DND-41 (cell line): ENCODE measurements at places on chromosomes 3 and 15.
A peak's percentile ranks its signal among the peaks of the same experiment; 100 is the strongest.

- DNase-seq, result no peak
Observed at GRCh38 chr3:159828542-159828943, 160.1 kb upstream of the IL12A start.

DNA sequence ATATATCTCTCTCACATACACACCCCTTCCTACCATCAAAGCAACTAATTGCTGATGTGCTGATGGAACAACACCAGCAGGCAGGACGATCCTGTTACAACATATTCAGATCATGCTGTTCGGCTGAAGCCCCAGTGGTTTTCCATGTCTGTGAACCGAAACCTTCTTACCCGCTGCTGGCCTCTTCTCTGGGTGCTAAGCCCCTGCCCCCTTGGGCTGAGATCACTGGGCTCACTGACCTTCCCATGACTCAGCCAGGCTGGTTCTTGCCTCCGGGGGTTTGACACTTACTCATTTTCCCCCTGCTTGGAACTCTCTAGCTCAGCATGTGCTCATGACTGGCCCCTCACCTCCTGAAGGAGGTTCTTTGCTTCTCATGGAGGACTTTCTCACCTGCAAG lies 122.0 kb upstream of the RGMA start:
- no peak for DNase-seq

DNA sequence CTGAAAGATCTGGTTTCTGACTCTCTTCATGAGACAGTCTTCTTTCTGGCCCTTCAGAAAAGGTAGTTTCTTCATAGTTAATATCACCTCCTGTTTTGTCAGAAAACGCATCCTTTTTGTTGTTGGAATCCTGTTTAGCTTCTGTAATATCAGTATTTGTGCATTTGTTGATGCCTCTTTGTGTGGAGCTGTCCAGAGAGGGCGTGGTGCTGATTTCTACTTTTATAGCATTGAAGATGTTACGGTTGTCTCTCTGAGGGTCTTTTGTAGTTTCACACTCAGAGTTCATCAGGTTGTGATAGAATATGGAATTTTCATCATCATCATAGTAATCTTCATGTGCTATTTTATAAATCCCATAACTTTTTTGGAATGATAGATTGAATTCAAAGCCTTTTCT lies 8.9 kb downstream of the GPR149 start:
- peak; percentile 45 for DNase-seq

- DNase-seq, result no peak
Observed at GRCh38 chr3:36698314-36698713, 66.0 kb downstream of the DCLK3 start.

- DNase-seq, result peak; percentile 85
Observed at GRCh38 chr3:45592830-45593707, 1.5 kb upstream of the LIMD1 start.

DNA sequence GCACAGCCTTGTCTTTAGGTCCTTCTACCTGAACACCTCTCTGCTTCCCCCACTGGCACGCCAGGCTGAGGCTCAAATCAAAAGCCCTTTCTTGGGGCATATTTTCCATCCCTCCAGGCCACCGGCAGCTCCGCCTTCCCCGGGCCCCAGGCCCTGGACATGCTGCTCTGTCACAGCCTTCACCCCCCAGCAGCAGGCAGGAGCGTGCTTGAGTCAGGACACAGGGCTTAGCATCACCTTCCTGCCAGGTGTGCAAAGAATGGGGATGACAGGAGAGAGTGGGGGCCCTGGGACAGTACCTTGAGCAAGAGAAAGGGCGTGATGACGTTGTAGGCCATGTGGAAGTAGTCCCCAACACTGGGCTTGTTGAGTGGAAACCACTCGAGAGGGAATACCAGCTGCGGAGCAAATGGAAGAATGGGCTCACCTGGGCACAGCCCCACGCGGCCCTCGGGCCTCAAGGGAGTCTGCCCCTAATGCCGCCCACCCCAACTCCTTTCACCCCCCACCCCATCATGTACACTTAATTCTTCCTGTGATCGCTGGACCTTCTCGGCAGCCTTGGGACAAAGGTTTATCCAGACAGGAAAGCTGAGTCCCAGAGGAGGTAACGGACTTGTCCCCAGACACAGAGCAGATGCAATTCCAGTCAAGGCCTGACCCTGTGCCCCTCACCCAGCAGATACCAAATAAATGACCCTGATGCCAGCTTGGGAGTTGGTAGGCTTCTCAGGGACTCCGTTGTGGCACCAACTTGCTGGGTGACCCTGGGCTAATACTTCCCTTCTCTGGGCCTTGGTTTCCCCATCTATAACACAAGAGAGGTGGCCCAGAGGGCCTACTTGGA lies 9.1 kb upstream of the CALML4 start:
- no peak for DNase-seq

- peak; percentile 14 for DNase-seq
Observed at GRCh38 chr3:194671511-194671899, 486 bp downstream of the LSG1 start.

GRCh38 chr3:64244011-64244942 lies 19.0 kb upstream of the PRICKLE2 start:
- no peak for DNase-seq

- no peak for DNase-seq
Observed at GRCh38 chr3:195226445-195226844, 44.5 kb downstream of the XXYLT1 start.

DNA sequence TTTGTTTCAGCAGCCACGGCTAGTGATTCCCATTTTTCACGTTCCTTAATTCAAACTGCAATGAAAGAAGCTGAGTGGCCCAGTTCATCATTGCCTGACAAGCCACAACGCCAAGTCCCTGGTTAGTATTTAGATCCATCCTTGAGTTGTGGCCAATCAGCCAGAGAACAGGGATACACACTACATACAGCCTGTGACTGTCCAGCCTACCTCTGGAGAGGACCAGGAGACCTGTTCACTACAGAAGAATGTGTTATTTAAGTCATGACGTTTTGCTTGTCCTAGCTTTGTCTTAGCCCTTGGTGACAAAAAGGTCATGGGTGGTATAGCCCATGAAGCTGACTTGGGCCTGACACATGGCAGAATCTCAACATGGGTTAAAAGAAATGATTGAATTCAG lies 2.7 kb upstream of the TPM1 start:
- DNase-seq, result no peak

DNA sequence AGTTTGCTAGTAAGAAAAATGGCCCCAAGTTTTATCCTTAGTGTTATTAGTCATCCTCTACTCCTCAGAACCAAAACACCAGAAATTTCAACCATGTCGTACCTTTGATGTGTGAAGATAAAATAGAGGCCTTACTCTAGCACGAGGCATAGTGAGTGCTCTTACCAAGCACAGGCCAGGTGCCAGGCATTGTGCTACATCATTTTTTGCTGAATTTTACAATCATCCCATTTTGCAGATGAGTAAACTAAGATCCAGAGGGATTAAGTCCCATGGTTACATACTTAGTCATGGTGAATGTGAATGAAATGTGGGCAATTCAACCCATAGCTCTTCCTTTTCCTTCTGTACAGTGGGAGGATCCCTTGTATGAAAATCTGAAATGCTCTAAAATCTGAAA lies 15.2 kb downstream of the LMCD1 start:
- DNase-seq, result no peak

GRCh38 chr3:138314751-138315150 lies 14.9 kb downstream of the NME9 start:
- no peak for DNase-seq

- DNase-seq, result no peak
Observed at GRCh38 chr3:144106970-144107369, 135.3 kb downstream of the DIPK2A start.

DNA sequence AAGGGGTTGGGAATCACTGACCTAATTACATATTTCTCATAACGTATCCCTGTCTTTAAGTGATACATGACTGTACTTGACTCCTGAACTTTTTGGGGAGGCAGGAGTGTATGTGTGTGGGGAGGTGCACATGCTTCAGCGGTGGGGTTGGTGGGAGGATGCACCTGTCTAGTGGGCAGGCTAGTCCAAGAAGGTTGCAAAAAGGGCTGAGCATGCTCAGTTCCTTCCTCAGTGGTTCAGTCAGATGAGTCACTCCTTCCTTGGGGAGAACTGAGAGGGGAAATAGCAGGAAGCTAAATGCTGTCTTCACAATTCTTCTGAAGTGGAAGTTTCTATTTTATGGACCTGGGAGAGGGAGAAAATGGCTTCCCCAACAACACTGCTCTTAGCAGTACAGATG lies 24.6 kb upstream of the AP4E1 start:
- DNase-seq, result peak; percentile 71

- no peak for DNase-seq
Observed at GRCh38 chr3:10764259-10765051, 51.6 kb upstream of the SLC6A11 start.

DNA sequence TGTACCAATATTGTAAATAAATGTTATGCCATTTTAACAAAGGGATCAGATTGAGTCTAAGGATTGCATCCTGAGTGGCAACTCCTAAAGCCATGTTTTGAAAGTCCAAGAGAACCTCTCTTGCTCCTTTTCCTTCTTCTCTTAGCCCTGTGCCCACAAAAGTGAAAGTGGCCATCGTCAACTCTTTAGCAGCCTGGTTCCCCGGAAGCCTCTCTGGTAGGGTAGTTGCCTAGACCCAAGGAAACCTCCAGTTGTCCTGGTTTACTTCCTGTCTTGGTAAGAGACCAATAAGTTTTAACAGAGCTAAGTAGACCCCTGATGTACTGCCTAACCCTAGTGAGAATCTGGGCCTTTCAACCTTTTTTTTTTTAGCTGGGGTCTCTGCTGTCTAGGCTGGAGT lies 10.2 kb upstream of the ITPKA start:
- no peak for DNase-seq

DNA sequence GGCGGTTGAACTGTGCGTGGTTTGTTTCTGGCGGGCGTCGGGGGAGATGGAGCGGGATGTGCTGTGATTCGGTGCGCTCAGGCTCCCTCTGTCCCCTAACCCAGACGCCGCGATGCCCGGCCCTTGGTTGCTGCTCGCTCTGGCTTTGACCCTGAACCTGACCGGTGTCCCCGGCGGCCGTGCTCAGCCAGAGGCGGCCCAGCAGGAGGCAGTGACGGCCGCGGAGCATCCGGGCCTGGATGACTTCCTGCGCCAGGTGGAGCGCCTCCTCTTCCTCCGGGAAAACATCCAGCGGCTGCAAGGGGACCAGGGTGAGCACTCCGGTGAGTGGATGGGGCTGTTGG lies 1.2 kb downstream of the TRH start:
- DNase-seq, result no peak

DNA sequence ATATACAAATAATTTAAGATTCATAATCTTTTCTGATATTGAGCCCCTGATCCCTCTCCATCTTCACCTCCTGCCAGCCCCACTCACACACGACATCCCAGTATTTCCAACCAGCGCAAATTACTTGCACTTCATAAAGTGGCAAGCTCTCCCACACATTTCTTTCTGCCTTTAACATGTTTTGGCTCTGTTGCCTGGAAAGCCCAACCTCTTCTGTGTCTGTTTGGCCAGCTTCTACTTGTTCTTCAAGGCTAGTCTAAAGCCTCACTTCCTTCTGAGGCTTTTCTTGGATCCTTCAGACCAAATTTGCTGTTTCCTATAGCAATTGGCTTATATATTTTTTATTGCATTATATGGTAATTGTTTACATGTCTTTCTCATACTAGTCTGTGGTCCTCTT lies 5.1 kb upstream of the TM6SF1 start:
- DNase-seq, result no peak

GRCh38 chr3:112539825-112540650 lies 21.7 kb downstream of the ATG3 start:
- no peak for DNase-seq

- DNase-seq, result no peak
Observed at GRCh38 chr3:175161291-175161690, 302.2 kb downstream of the NAALADL2 start.

DNA sequence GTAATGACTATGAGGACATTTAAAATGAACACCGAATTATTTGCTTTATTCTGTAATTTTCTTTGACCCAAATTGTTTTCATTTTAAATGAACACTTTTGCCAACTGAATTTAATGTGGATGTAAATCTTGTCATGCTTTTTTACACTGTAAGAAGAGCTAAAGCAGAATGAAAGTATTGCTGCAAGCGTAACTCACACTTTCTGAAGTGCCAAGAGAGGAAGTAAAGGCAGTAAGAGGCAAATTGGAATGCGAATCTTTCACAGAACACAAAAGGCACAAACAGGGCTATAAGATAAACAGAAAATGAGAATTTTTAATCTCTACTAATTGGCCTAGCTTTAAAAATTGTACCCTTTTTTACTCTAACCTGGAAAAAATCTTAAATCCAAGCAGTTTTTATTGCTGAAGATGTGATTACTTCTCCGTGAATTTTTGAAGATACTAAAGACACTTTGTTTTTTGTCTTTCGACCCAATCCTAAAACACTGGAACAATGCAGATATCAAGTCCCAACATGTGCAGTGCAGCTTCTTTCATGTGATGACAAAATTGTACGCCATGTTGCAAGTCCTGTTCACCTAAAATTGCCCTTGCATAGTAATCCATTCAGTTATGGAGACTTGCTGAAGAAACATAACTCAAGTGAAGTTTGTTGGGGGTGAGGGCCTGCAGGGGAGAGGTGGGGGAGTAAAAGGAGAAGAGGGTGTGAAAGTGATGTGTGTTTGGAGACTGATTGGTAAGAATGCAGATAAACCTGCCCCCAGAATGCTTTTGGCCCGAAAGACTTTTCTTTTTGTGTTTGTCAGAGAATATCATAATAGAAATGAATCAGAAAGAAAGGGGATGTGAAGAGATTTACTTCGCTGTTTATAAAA lies 1.4 kb downstream of the ARID3B start:
- no peak for DNase-seq

GRCh38 chr15:59257140-59257539 lies 50.5 kb downstream of the LDHAL6B start:
- no peak for DNase-seq

DNA sequence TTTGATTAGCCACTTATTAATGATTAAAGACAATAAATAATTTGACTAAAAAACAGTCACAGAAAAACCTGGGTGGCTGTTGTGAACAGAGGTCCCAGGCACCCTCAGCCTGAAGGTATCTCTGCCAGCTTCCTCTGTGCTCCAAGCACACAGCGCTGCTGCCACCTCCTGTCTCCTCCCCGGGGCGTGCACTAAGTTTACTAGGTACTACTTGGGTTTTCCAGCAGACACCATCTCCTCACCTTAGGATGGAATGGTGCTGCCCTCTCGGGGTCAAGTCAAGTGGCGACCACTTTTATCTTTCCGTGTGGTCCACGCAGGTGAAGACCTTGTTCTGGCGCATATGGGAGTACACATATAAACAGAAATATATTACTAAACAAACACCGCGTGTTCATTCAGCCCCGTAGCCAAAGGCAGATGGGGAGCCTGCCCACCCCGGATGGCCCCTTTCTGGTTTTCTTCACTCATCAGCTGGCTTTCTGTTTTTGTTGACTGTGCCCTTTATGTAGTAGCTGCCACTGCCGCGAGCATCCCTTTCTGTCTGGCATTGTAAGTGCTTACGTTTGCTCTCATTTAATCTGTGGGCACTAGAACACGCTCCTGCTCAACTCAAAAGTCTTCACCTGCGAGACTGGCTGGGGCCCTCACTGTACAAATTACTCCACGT lies 128.0 kb downstream of the LRIG1 start:
- DNase-seq, result peak; percentile 15
